Omental fat pad (tissue), 4 donors: ENCODE measurements at places on chromosomes 3 and 15.

DNA sequence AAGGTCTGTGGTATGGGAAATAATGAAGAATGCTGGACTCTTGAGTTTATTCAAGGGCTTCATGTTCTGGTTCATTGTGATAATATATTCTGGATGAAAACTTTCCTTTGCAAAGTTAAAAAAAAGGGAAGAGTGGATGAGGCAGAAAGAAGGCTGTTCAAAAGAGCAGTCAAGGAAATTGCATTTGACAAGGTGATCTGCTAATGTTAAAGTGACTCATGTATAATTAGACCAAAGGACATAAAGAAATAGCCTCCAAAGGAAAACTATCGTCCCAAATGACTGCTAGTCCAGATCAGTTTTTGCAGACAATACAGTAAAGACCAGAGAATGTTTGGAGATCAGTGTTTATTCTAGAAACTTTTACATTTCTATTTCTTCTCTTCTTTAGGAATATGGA is 9.8 kb downstream of the TMEM108 start:
- DNase-seq = no peak

- DNase-seq = no peak
Observed at GRCh38 chr3:62653796-62654195, 221.4 kb downstream of the CADPS start.

- DNase-seq = no peak
Observed at GRCh38 chr15:67024998-67025368, 40.4 kb upstream of the SMAD3 start.

- no peak for DNase-seq
Observed at GRCh38 chr3:14646589-14647413, 4.8 kb upstream of the CCDC174 start.

DNA sequence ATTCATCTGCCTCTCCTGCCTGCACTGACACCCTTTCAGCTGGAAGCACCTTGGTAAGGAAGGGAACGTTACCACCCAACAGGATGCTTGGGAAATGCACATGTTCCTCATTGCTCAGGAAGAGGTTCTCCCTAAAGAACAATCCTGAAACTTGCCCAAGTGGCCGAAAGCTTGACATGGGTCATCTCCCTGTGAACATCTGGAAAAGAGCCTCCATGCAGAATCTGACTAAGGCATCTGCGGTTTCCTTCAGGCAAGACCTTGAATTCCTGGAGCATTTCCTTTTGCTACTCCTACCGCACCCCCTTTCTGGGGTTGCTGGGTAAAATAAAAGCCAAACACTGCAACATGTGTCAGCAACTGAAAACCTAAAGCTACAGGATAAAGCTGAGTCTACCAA is 68.7 kb upstream of the SNRK start:
- DNase-seq = no peak

GRCh38 chr3:171811913-171812335 is 1.6 kb upstream of the PLD1 start:
- DNase-seq = no peak

DNA sequence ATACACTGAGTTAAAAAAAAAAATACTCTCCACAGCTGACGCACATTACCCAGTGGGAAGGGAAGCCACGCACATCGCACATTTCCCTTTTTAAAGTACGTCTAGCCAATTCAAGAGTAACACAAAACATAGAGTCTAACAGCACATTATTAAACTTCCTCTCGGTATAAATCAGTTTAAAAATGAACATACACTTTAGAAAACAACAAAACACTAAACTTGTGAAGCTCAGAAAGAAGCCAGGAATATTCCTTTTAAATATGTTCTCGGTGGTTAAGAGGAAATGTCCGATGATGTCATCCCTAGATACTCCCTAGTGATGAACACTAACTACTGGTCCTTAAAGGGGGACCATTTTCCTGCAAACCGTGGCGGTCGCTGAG is 721 bp downstream of the MYEF2 start:
- DNase-seq = no peak

- no peak for DNase-seq
Observed at GRCh38 chr15:52004806-52005205, 14.2 kb upstream of the MAPK6 start.

DNA sequence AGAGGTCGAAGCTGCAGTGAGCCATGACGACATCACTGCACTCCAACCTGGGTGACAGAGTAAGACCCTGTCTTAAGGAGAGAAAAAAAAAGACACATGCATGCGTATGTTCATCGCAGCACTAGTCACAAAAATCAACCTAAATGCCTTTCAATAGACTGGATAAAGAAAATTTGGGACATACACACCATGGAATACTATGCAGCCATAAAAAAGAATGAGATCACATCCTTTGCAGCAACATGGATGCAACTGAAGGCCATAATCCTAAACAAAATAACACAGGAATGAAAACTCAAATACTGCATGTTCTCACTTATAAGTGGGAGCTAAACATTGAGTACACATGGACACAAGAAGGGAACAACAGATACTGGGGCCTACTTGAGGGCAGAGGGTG is 53.1 kb downstream of the FSIP1 start:
- no peak for DNase-seq

GRCh38 chr3:12556314-12556689 is 585 bp upstream of the MKRN2 start:
- DNase-seq = no peak

GRCh38 chr3:188830893-188831292 is 340.9 kb upstream of the TPRG1 start:
- no peak for DNase-seq
